Iris pigment epithelial cell (primary cell): ENCODE measurements at places on chromosomes 7 and 10.
A peak's percentile ranks its signal among the peaks of the same experiment; 100 is the strongest.

DNA sequence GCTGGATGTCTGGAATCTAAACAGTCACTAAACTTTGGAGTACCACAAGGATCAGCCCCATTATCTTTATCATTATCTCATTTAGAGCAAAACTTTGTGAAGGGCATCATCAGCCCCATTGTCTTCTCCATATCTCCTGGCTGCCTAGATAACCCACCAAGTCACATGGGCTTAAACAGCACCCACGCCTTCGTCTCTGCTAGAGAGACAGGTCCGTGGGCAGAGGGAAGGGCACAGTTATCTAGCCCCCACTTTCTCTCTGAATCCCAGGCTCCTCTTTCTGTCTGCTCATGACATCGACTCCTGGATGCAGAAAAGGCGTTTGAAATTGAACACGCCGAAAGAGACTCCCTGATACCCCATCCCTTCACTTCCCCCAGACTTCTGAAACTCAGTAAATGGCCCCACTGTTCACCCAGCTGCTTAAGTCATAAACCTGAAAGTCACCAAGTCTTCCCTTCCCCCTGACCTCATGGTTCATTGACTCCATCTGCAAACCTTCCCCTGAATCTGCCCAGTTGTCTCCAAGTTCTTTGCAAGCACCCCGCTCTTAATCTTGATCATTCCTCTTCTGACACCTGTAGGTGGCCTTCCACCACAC is 20.9 kb upstream of the PARD3 start:
- no peak for DNase-seq

DNA sequence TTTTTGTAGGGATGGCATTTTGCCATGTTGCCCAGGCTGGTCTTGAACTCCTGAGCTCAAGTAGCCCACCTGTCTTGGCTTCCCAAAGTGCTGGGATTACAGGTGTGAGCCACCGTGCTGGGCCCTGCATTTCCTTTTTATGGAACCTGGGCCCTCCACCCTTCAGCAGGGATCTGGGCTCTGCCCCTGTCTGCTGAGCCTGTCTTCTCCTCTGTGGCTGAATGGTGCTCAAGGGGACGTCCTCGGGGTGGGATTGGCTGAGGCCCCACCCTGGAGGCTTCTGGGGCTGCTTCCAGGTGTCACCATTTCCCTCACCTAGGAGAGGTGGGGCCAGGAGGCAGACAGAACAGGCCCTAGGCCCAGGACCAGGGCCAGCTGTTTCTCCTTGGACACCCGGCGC is 18.4 kb downstream of the FAM241B start:
- no peak for DNase-seq

DNA sequence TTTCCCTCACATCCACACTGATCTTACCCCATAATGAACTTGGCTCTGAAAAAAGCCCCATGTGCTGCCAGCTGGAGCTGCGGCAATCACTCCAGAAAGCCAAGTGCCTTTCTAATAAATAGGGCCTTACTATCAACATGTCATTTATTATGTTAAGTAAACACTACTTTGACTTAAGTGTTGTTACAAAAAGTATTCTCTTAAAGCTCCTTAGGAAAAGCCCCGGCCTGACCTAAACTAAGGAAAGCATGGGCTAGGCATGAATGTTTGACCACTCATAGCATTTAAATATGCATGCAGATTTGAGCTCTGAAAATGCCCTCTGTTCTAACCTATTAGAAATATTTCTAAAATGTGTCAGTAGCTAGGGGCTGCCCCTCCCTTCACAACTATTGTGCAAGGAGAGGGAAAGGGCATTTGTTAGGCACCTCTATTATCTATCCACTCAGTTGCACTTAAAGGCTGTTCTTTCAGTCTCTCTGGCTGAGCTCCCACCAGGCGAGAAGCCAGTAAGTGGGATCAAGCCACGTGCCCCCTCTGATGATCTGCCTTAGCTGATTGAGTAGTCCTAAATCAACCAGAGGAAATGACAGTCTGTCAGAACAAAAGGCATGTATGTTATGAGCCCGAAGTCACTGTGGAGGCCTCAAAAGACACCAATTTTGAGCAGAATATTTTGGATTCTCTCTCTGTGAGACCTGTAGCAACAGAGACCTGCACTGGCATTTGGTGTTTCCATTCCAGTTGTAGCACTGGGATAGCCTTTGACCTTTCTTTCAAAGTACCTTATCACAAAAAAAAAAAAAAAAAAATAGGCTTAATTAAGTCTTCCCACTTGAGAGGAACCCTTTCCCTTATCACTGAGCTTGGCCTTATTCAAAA is 77.1 kb downstream of the ITGB8 start:
- DNase-seq, result peak; percentile 59

DNA sequence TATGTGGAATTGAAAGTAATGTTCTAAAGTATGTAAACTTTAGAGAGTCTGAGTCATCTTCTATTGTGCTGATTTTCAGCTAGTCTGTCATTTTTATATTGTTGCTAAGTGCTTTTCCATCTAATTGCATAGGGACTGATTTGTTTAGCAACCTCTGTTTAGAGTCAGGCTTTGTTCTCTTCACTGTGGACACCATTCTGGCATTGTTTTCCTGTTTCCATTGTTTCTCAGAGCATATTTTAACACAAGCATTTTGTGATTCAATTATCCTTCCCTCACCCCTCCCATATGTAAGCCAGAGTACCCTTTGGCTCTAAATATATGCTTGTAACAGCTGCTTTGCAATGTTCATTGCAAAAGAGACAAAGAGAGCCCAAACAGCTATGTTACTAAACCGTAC is 748.4 kb upstream of the PHF14 start:
- no peak for DNase-seq

DNA sequence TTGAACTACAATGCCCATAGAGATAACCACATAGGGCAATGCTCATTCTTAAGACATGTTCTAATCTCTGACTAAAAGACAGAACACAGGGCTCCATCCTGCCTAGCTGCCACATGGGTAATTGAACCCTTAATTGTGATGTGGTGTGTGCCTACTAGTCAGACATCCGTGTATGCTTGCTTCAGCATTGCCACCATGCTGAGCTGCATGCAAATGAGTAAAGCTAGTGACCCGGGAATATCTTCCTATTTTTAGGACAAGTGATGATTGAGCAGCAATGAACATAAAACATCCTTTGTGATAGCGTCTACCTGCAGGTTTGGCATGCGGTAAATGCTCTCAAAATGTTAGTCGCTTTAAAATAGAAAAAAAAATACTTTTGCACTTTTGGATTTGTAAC is 115.8 kb downstream of the MAGI2 start:
- DNase-seq, result no peak

- no peak for DNase-seq
Measured at GRCh38 chr10:130023454-130024230, 59.6 kb upstream of the EBF3 start.

GRCh38 chr10:4632757-4633156 is 193.2 kb upstream of the AKR1E2 start:
- no peak for DNase-seq

GRCh38 chr10:116891208-116891607 is 41.9 kb downstream of the ENO4 start:
- peak; percentile 92 for DNase-seq

DNA sequence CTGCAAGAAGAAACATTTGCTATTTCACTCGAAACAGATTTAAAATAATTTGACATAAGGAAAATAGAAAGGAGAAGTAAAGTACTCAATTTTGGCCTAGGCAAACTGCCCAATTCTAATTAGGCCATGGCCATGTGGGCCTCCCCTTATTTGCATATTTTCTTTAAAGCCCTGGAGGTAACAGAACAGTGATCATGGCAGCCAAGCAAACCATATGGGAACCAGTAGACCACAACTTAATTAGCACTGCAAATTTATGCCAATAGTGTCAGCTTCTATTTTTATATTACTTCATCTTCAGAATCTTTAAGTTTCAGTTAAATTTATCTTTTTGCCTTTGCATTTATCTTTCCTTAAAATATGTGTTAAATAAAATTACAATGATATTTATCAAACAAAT is 63.3 kb upstream of the THSD7A start:
- DNase-seq, result no peak

DNA sequence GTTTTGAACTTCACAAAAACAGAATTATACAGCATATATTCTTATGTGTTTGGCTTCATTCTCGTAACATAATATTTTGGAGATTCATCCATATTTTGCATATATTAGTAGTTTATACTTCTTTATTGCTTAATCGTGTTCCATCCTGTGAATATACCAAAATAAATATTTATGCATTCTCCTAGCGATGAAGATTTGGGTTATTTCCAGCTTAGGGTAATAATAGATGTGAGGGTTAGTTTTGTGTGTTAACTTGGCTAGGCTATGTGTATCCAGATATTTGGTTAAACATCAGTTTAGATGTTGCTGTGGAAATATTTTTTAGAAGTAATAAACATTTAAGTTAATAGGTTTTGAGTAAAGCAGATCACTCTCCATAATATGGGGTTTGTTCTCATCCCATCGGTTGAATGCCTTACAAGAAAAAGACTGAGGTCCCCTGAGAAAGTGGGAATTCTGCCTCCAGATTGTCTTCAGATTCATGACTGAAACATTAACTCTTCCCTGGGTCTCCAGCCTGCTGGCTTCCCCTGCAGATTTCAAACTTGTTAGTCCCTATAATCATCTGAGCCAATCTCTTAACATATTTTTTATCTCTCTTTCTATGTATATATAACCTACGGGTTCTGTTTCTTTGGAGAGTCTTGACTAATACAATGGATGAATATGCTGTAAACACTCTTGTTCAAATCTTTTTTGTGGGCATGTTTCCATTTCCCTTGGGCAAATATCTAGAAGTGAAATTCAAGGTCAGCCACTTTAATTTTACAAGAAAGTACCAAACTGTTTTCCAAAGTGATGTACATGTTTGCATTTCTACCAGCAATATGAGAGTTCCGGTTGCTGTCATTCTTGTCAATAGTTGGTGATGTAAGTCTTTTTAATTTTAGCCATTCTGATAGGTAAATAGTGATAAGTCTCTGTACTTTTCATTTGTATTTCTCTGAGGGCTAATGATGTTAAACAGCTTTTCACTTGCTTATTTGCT is 48.7 kb downstream of the PDK4 start:
- no peak for DNase-seq

DNA sequence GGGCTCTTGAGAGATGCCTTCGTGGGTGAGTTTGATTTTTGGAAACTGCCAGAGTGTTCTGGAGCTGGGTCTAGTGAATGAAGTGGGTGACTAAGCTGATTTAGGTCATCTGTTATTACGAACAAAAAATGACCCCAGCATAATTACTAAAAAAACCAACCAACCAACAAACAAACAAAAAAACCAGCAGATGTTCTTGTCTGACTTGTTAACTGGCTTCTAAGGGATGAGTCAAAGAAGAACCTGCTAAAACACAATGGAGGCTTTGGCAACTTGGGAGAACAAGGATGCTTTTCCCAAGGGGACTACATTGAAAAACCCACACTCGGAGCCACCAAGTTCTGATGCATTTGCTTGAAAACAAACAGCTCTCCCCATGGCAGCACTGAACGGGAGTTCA is 11.5 kb downstream of the TACR2 start:
- no peak for DNase-seq

GRCh38 chr7:142139597-142140400 is 28.3 kb downstream of the MGAM2 start:
- DNase-seq, result no peak

DNA sequence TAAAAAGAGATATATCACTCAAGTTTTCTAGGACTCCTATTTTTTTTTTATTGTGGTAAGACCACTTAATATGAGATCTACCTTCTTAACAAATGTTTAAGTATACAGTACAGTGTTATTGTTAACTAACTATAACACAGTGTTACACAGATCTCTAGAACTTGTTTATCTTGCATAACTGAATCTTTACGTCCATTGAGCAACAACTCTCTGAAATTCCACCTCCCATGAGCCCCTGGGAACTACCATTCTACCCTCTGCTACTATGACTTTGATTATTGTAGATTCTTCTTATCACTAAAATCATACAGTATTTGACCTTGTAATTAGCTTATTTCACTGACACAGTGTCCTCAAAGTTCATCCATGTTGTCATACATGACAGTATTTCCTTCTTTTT is 22.5 kb upstream of the REEP3 start:
- DNase-seq, result peak; percentile 63

DNA sequence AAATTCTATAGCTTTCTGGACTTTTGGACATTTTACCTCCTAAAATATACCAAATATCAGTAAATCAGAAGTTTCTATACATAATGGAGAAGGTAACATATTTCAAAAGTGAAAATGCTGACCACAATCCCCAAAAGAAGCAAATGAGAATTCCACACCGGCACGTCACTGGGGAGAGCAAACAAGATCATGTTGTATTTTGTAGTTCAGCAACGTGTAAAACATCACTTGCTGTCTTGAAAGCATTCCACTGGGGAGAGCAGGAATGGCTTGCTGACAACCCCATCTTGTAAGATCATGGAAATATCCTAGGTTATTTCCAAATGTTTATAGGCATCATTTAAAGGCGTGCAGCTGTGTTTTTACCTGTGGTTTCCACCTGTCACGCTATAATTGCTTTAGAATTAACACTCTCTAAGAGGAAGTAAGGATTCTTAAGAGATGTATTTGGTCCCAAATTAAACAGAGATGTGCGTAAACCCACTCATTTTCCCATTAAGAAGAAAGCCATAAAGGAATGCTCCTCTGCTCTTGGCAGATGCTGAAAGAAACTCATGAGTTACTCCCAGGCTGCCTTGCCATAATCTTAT is 397.1 kb upstream of the POT1 start:
- DNase-seq, result no peak

DNA sequence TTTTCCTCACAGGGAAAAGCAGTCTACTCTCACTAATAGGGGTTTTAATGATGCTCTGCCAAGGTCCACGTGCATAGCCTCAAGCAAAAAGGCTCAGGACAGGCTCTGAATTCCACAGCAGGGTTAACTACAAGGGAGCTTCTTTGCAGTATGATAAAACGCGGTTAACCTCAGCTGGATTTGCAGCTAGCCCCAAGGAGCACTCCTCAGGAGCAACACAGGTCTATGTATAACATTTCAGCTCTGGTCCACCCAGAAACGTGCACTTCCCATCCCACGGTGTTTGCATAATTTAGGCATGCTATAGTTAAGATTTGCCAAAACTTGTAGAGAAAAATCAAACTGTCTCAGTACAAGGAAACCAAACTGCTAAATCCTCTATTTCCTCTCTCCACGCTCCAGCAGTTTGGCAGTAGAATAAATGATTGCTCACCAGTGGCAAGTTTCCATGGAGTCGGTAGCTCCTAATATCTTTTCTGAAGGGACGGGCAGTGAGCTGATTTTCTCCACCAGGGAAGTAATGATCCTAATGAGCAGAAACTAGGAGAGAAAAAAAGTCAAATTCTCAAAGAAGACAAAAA is 13.1 kb upstream of the ASB4 start:
- peak; percentile 70 for DNase-seq

GRCh38 chr7:25369786-25370185 is 141.5 kb upstream of the NPVF start:
- DNase-seq, result no peak

- DNase-seq, result no peak
Measured at GRCh38 chr7:27123477-27124053, 7.0 kb downstream of the HOXA4 start.

DNA sequence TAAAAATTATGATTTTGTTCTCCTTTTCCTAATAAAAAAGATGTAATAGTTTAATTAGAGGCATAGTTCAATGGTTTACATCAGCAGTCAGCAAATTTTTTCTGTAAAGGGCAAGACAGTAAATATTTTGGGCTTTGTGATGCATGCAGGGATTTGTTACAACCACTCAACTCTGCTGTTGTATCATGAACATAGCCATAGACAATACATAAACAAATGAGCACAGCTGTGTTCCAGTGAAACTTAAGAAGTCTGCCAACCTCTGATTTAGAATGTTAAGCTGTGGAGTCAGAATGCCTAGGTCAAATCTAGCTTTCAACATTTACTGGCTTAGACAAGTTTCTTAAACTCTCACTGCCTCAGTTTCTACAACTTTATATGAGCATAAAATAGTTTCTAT is 31.6 kb downstream of the ASZ1 start:
- DNase-seq, result peak; percentile 22

- DNase-seq, result no peak
Measured at GRCh38 chr7:84666651-84667050, 472.1 kb upstream of the SEMA3A start.
